Lung (tissue), 17 donors: ENCODE measurements at places on chromosomes 1 and 21. TPM values are rescaled to one million over a fixed set of nuclear protein-coding genes. Genes with fewer than 3 reads are reported as not detected.

Gene CELA2B
- total RNA-seq: 0.63 TPM

Gene ADCY10
- total RNA-seq: 0.09 TPM

Gene CTBS
- 18.8 TPM for total RNA-seq

GRCh38 chr1:114062477-114063099 lies 83.3 kb downstream of the OLFML3 start:
- no peak for DNase-seq
- no peak overlapping the region for H3K4me3 ChIP-seq
- no peaks in the 10 kb centered on the region for H3K36me3 ChIP-seq
- no peaks in the 10 kb centered on the region for H3K4me1 ChIP-seq
- H3K27ac ChIP-seq: no peak overlapping the region

GRCh38 chr1:205565799-205566198 lies 61.3 kb downstream of the CDK18 start:
- peak; percentile 31 for DNase-seq
- H3K27me3 ChIP-seq: no peaks in the 10 kb centered on the region
- H3K36me3 ChIP-seq: no peaks in the 10 kb centered on the region
- no peak overlapping the region for H3K4me3 ChIP-seq

GRCh38 chr1:66084442-66084841 lies 291.7 kb downstream of the PDE4B start:
- no peaks in the 10 kb centered on the region for H3K36me3 ChIP-seq
- no peaks in the 10 kb centered on the region for H3K4me1 ChIP-seq
- no peak for DNase-seq
- H3K4me3 ChIP-seq: no peak overlapping the region
- no peak overlapping the region for H3K27ac ChIP-seq
